ENCODE measurements at places on chromosomes 2 and 18. TPM values are rescaled to one million over a fixed set of nuclear protein-coding genes. Genes with fewer than 3 reads are reported as not detected.
A peak's percentile ranks its signal among the peaks of the same experiment; 100 is the strongest.

DNA sequence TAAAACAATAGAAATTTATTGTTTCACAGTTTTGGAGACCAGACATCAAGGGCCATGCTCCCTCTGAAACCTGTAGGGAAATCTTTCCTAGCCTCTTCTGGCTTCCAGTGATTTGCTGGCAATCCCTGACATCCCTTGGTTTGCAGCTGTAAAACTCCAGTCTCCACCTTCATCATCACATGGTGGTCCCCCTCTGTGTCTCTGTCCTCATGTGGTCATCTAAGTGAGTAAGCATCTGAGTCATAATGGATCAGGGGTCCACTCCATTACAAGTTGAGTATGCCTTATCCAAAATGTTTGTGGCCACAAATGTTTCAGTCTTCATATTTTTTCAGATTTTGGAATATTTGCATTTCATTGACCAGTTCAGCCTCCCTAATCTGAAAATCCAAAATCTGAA lies 5.6 kb upstream of the SGPP2 start:
- H3K4me1 ChIP-seq: no peaks in the 10 kb centered on the region
- no peaks in the 10 kb centered on the region for H3K36me3 ChIP-seq
- H3K4me3 ChIP-seq: no peak overlapping the region
- no peaks in the 10 kb centered on the region for H3K27me3 ChIP-seq
- H3K27ac ChIP-seq: no peak overlapping the region
- no peak for DNase-seq

- H3K4me1 ChIP-seq: peaks cover 7% of the 10 kb centered on the region
- no peak for DNase-seq
- no peaks in the 10 kb centered on the region for H3K27me3 ChIP-seq
- no peak overlapping the region for H3K27ac ChIP-seq
- H3K36me3 ChIP-seq: no peaks in the 10 kb centered on the region
- H3K4me3 ChIP-seq: no peak overlapping the region
Measured at GRCh38 chr2:19753818-19754217, 148.0 kb downstream of the TTC32 start.

DNA sequence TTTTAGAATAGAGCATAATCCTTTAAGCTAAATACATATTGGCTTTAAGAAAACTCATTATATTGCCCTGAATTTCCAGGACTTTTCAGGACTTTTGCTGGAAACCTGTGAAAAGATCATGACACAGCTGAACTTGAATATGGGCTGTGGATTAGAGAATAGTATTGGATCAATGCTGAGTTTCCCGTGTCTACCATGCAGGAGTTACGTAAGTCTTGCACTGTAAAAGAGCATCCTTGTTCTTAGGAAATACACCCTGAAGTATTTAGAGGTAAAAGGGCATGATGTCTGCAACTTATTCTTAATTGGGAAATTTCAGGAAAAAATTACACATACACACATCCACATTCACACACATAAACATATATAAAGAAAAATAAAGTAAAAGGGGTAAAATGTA lies 82.1 kb downstream of the ZFP36L2 start:
- no peak overlapping the region for H3K4me3 ChIP-seq
- no peaks in the 10 kb centered on the region for H3K4me1 ChIP-seq
- H3K36me3 ChIP-seq: no peaks in the 10 kb centered on the region
- no peak for DNase-seq

- no peaks in the 10 kb centered on the region for H3K36me3 ChIP-seq
- DNase-seq: no peak
- H3K4me3 ChIP-seq: no peak overlapping the region
- H3K27ac ChIP-seq: no peak overlapping the region
Measured at GRCh38 chr2:178418426-178418825, 32.5 kb downstream of the PRKRA start.

GRCh38 chr2:20361893-20362292 lies 11.2 kb upstream of the PUM2 start:
- no peak overlapping the region for H3K27ac ChIP-seq
- H3K36me3 ChIP-seq: no peaks in the 10 kb centered on the region
- no peak overlapping the region for H3K4me3 ChIP-seq
- H3K27me3 ChIP-seq: no peaks in the 10 kb centered on the region
- no peaks in the 10 kb centered on the region for H3K4me1 ChIP-seq

DNA sequence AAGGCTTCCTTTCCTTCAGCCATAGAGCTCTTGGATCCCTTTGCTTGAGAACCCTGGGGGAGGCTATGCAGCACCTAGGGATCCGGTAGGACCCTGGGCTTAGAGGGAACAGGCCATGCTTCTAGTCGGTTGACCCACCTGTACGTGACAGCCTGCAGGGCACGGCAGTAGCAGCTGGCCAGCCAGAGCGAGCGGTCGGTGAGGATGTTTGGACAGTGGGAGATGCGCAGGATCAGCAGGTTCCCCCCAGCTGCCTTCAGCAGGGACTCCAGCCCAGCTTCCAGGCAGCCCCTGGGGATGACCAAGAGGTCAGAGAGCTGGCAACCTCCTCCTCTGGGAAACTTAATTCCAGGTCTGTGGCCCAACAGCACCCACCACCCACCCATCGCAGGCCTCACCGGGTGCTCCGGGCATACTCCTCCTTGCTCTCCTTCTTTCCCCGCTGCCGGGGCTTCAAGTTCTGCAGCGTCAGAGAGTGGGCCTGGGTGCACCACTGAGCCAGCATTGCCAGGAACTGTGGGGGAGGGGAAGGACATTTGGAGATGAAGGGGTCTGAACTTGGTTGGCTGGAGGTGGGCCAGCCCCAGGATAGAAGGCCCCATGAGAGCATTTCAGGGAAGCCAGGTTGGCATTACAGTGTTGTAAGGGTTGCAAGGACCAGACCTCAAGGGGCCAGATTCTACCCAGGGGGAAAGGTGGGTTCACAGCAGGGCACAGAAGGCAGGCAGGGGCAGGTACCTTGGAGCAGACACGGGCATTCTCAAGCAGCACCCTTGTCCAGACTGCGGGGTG lies 20.5 kb downstream of the FBXO41 start:
- no peak overlapping the region for H3K4me3 ChIP-seq
- peaks cover 3% of the 10 kb centered on the region for H3K4me1 ChIP-seq
- H3K27me3 ChIP-seq: no peaks in the 10 kb centered on the region
- H3K36me3 ChIP-seq: no peaks in the 10 kb centered on the region
- DNase-seq: no peak
- H3K27ac ChIP-seq: no peak overlapping the region

DNA sequence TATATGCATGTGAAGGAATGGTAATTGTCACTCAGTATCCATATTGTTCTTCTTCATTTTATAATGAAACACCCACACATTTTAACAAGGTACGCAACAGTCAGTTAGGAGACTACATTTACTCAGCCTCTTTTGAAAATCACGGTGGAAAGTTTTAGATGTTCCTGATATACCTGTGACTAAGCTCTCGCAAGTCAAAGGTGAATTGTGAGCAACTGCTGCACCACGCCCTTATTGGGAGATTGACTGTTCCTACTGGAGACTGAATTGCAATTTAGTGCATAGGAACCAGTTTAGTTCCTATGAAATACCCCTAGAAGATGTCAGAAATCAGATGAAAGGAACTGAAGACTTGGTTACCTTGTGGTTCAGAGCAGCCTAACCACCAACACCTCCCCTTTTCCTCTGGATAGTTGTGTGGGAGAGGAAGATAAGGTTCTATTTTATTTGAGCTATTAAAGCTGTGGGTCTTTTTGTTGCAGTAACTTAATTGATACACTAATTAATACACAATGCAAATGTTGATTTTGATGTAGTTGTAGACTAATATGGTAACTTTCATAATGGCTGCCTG lies 1280.5 kb upstream of the CDH2 start:
- H3K4me3 ChIP-seq: no peak overlapping the region
- no peak overlapping the region for H3K27ac ChIP-seq
- no peaks in the 10 kb centered on the region for H3K4me1 ChIP-seq
- no peaks in the 10 kb centered on the region for H3K27me3 ChIP-seq
- no peak for DNase-seq

GRCh38 chr2:147375073-147375472 lies 469.8 kb upstream of the ACVR2A start:
- H3K36me3 ChIP-seq: no peaks in the 10 kb centered on the region
- no peak overlapping the region for H3K27ac ChIP-seq
- DNase-seq: no peak

DNA sequence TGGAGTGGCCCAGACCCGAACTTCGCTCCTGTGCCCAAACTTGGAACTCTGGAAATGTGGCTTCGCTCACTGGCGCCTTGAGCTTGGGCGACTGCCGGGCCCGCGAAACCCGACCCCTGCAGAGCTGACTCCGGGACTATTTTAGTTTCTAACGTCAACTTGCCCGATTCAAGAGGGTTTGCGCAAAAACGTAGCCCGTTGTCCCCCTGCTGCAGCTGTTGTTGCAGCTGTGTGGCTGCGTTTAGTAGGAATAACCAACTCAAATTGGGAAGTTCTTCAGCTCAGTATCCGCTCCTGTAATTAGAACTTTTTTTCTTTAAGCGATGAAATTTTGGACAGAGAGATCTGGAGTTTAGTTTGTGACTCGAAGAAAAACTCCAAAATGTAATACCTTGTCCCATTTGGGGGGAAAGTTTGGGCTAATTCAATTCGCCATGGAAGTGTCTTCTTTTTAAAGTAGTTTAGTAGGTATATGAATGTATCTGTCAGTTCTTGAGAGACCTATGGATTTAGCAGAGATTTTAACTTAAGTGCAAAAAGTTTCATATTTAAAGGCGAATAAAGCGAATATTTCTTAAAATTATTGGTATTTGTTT lies 559 bp downstream of the MYL12A start:
- H3K4me1 ChIP-seq: peaks cover 23% of the 10 kb centered on the region
- peak overlapping the region; percentile 89 for H3K4me3 ChIP-seq
- peak overlapping the region; percentile 99 for H3K27ac ChIP-seq
- H3K36me3 ChIP-seq: peaks cover 5% of the 10 kb centered on the region

- H3K36me3 ChIP-seq: no peaks in the 10 kb centered on the region
- no peaks in the 10 kb centered on the region for H3K4me1 ChIP-seq
- no peak for DNase-seq
Measured at GRCh38 chr18:8793445-8794155, 88.2 kb downstream of the MTCL1 start.

DNA sequence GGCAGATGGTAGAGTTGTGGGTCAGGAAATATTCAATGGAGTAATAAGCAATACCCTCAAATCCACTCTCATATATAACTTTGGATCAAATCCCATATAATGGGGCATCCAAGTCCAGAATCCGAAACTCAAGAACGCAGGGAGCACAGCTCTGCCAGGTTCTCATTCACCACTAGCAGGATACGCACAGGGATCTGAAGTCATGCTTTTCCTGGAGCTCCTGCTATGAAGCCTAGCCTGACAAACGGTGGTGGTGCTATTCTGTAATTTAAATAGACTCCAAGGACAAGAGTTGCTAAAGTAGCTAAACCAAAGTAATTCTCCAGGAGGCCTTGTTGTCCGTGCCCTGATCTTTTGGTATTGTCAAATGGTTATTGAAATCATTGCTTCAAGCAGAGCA lies 264.8 kb downstream of the SLC8A1 start:
- no peak overlapping the region for H3K4me3 ChIP-seq
- DNase-seq: no peak
- H3K27me3 ChIP-seq: no peaks in the 10 kb centered on the region
- no peak overlapping the region for H3K27ac ChIP-seq
- no peaks in the 10 kb centered on the region for H3K4me1 ChIP-seq

DNA sequence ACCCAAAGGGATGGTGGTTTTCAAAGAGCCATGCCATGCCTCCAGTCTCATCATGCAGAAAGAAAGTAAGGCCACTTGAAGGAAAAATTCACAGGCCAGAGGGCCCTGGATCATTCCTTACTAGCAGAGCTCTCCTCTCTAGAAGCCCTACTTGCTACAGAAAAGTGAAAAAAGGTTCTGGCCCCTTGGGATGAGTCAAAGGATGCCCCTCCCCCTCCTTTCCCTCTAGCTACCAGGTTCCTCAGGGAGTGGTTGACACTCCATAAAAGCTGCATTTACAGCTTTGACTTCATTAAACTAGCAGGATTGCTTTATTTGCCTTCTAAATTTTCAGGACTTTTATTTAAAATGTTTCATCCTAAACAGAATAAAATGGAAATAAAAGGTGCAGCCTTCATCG lies 21.2 kb downstream of the OSR1 start:
- no peak overlapping the region for H3K27ac ChIP-seq
- DNase-seq: no peak
- H3K4me3 ChIP-seq: no peak overlapping the region
- no peaks in the 10 kb centered on the region for H3K27me3 ChIP-seq
- no peaks in the 10 kb centered on the region for H3K4me1 ChIP-seq

GRCh38 chr18:24616653-24617052 lies 156.2 kb downstream of the HRH4 start:
- no peaks in the 10 kb centered on the region for H3K27me3 ChIP-seq
- no peaks in the 10 kb centered on the region for H3K4me1 ChIP-seq
- no peak overlapping the region for H3K27ac ChIP-seq
- no peaks in the 10 kb centered on the region for H3K36me3 ChIP-seq
- DNase-seq: no peak

DNA sequence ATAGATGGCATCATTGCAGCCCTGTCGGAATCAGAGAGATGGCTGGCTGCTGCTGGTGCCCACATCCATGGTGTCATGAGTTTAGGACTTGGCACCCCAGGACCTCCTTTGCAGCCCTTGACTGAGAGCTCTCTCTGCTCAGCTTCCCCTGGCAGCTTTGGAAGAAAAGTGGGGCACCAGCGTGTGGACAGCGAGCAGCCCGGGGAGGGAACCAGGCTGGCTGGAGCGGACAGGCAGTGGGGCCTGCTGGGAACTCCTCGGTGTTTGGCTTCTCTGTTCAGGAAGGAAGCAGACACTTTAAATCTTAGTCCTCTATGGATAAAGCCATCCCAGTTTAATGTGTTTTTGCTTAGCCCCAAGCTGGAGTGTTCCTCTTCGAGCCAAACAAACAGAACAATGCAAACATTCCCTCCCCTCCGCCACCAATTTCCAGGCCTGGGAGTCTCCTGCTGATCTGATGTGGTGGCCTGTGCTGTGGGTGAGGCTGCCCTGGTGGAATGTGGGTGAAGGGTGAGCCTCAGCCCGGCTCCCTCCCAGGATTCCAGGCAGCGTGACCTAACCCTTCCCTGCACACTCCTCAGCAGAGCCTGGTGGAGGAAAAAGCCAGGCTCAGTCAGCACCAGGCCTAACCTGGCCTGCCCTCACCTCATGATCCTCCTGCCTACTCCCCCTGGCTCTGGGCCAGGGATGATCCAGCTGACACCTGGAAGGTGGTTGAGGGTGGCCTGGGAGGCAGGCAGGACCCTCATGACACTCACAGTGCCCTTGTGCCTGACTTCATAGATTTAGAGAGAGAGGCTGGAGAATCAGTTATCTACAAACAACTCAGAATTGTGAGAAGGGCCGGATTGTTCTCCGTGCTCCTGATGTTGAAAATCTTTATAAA lies 21.6 kb upstream of the ITGB6 start:
- no peak for DNase-seq
- H3K36me3 ChIP-seq: no peaks in the 10 kb centered on the region
- no peak overlapping the region for H3K27ac ChIP-seq
- H3K27me3 ChIP-seq: no peaks in the 10 kb centered on the region

- H3K27ac ChIP-seq: no peak overlapping the region
- H3K4me1 ChIP-seq: no peaks in the 10 kb centered on the region
- H3K4me3 ChIP-seq: no peak overlapping the region
- no peak for DNase-seq
- no peaks in the 10 kb centered on the region for H3K36me3 ChIP-seq
- no peaks in the 10 kb centered on the region for H3K27me3 ChIP-seq
Measured at GRCh38 chr2:105915005-105915558, 170.4 kb downstream of the NCK2 start.

- DNase-seq: no peak
- no peak overlapping the region for H3K4me3 ChIP-seq
- no peaks in the 10 kb centered on the region for H3K27me3 ChIP-seq
Measured at GRCh38 chr2:189648846-189649509, 12.3 kb upstream of the ASNSD1 start.

The COX7A2L gene
- 114 TPM for total RNA-seq

The SETBP1 gene
- 39.3 TPM for total RNA-seq

The REG1A gene
- total RNA-seq: 6.4 TPM

The TCF7L1 gene
- total RNA-seq: 8.8 TPM

The DSG1 gene
- total RNA-seq: 1.1 TPM

The IL1RL2 gene
- 0.68 TPM for total RNA-seq

The GAL3ST2 gene
- 2.2 TPM for total RNA-seq

The CYP27A1 gene
- 37.8 TPM for total RNA-seq

The ZNF804A gene
- total RNA-seq: 0.68 TPM

The SERPINB8 gene
- total RNA-seq: 10.3 TPM

The CHST10 gene
- total RNA-seq: 8.5 TPM

Data from thoracic aorta (tissue), 2 donors.